ENCODE measurements at places on chromosomes 12 and 14.

- no peak for DNase-seq
Observed at GRCh38 chr14:68328509-68328908, 464.4 kb downstream of the ZFP36L1 start.

DNA sequence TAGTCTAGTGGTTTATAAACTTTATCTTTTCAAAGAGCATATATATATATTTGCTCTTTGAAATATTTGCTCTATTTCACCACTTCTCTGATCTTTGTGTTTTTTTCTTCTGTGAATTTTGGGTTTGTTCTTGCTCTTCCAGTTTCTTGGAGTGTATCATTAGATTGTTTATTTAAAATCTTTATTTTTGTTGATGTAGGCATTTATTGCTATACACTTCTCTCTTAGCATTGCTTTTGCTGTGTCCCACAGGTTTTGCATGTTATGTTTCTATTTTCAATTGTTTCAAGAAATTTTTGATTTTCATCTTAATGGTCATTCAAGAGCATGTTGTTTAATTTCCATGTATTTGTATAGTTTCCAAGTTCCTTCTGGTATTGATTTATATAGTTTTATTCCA, 69.1 kb downstream of the BRMS1L start:
- no peak for DNase-seq

DNA sequence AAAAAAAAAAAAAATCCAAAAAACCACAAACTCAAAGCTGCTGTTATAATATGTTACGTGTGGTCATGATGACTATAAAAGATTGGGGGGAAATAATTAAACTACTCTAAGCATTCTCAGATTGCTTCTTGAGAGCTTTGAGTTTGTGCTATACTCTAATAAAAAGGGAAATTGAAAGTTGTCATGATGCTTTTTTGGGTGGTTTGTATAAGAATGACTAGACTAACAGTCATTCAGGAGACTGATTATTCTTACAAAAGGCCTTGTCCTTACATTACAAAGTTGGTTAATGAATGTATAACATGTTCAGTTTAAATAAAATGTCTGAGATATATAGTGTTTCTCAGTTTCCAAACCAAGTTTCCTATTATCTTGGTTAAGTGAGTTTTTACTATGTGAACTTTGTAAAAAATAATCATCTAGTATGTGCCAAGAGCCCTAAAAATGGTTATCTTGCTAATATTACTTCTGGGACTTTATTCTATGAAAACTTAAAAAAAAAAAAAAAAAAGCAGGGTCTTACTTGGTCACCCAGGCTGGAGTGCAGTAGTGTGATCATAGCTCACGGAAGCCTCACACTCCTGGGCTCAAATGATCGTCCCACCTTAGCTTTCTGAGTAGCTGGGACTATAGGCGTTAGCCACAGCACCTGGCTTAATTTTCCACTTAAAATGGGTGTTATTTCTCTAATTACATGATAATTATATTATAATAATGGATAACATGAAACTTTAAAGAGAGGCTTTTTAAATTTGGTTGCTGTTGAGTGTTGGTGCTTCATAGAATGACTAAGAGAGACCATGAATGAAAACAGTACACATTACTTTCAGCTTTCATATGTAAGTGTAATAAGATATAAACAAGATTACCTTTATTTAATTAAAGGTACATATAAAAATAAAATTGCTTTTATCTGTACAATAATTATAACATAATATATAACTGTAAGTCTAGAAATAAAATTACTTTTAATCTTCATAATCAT, 459.6 kb upstream of the RGS6 start:
- no peak for DNase-seq

GRCh38 chr14:56730538-56731145, 79.6 kb downstream of the OTX2 start:
- no peak for DNase-seq

GRCh38 chr14:102994689-102995088, 62.7 kb downstream of the CDC42BPB start:
- no peak for DNase-seq

DNA sequence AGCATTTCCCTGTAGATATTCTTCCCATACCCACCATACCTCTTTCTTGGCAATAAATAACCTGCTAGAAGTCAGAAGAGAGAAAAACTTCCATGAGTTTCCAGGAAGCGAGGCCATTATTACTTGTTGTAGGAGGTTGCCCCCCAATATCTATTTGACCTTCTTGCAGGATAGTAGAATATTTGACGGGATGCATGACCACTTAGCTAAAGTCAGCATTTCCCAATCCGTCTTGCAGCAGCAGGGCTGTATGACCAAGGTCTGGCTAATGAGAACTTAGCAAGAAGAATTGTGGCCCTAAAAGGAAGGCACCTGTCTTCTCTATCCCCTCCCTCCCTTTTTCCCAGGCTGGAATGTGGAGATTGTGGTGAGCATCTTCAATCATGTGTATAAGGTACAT, 51.5 kb downstream of the NINJ2 start:
- no peak for DNase-seq

- no peak for DNase-seq
Observed at GRCh38 chr12:27498149-27498548, 25.9 kb upstream of the PPFIBP1 start.

DNA sequence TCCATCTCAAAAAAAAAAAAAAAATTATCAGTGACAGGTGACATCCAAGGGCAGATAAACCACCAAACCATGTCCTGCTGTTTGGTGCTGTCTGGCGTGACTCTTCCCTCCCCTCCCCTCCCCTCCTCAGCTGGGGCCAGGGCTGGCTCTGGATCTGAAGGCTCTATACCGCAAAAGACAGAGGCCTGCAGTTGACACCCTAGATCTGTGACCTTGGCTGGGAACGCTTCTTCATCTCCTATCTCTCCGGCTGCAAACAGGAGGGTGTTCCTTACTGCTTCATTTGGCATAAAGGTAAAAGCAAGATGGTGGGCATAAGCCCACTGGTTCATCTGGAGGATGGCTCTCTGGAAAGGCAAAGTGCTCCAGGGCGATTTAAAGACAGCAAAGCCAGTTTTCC, 126.8 kb upstream of the PRMT8 start:
- DNase-seq: no peak

GRCh38 chr12:124595444-124595843, 28.0 kb upstream of the NCOR2 start:
- no peak for DNase-seq

DNA sequence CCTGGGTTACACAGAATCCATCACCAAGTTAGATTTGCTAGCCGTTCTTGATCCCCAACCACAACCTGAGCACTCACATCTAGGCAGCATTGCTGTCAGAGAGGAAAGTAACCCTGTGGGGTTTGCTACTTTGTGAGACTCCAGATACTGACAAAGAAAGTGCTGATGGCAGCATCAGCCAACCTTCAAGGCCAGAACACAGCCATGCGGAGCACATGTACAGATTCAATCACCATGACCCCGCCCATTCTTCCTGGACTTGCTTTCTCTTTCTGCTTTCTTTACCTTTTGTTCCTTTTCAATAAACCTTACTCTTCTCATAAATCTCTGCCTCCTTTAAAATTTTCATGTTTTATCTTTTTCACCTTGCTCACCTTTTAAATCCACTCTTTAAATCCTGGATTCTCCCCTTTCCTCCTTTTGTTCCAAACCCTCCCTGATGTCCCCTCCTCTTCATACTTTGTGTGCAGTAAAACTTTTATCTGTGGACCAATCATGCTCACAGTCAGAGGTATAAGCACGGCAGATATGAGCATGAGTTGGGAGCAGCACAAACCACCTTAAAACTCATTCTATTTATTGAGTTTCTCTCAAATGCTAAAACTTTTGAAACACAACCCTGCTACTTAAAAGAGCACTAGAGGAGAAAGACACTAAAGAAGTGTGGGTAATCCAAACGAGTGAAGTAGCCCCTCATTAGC, 21.9 kb upstream of the CERS5 start:
- peak; percentile 30 for DNase-seq

DNA sequence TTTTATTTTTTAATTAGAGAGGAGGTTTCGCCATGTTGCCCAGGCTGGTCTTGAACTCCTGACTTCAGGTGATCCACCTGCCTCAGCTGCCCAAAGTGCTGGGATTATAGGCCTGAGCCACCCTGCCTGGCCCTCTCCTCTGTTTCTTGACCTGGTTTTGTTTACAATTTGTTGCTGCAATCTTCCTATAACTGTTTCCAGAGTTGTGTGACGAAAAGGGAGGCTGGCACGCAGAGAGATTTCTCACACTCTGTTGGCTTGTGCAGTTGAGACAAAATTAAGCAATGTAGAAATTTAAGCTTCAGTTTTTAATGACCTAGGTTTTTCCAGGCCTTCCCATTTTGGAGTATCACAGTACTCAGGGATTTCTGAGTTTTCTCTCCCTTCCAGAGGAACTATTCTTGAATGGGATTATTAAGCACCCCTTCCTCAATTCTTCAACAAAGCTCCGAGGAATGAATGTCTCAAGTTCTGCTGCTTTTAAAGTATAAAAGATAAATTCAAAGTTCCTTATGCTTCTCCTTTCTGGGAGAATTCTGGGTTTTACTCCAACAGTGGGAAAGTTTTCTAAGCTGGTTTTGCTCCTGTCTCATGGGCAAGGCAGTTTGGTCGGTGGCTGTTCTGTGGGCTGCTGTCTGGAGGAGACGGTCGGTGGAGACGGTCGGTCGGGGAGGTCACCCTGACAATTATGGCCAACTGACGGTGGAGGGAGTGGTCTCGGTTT, 20.4 kb upstream of the FOS start:
- DNase-seq: no peak

- DNase-seq: no peak
Observed at GRCh38 chr14:63045612-63046320, 508 bp upstream of the KCNH5 start.

- DNase-seq: no peak
Observed at GRCh38 chr14:65002586-65003210, 16.0 kb downstream of the FNTB start.

DNA sequence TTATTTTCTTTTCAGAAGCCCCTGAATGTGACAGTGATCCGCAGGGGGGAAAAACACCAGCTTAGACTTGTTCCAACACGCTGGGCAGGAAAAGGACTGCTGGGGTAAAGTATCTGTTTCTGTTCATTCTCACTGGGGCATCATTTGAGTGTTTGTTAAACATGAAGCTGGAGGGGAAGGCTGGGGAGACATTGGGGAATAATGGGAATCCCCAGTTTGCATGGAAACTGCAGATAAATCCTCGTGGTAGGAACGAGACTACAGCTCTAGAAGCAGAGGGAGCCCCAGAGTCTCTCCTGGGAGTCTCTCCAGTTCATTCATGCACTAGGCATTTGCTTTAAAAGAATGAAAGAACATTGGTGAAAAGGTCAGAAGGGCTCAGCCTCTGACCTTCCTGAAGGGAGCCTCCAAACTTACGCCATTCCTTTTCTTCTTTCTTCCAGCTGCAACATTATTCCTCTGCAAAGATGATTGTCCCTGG, 2.5 kb upstream of the CFAP251 start:
- DNase-seq: no peak

- DNase-seq: no peak
Observed at GRCh38 chr12:115114140-115114539, 430.2 kb upstream of the TBX3 start.

DNA sequence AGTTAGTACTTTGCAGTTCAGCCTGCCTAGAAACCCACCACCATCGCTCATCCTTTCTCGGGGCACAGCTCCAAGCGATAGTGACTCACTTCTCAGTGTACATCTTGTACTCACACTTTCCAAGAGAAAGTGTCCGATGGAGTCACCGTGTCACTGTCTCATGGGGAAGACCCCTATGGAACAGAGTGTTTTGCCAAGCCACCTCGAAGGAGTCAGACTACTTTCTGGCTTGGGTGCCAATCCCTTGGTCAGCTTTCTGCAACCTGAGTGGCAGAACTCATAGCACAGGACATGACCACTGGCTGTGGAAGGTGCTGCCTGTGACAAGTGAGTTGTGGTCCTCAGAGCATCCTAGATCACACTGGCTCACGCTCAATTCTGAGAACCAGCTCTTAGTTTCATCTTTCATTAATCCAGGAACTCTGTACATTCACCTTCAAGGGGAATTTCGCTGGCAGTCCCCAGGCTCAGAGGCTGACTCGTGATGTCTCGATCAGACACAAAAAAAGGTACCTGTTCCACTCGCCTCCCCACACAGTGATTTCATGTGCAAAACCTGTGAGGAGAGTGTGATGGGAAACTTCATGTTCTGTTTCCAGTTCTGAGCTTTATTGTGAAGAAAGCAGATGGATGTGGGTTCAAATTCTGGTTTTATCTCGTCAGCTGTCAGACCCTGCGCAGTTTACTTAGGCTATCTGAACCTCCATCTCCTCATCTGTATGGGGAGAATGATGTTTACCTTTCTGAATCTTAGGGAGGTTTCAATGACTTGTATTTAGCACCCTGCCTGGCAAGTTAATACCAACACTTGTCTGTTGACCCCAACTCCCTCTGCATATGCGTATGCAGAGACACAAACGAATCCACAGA, 127.3 kb upstream of the CCND2 start:
- peak; percentile 62 for DNase-seq

GRCh38 chr14:51331486-51332367, 91.7 kb downstream of the TMX1 start:
- no peak for DNase-seq

GRCh38 chr12:1500095-1500801, 94.1 kb downstream of the FBXL14 start:
- DNase-seq: no peak

GRCh38 chr12:96445691-96446583, 43.4 kb upstream of the CFAP54 start:
- DNase-seq: peak; percentile 52

- DNase-seq: peak; percentile 27
Observed at GRCh38 chr12:6613776-6614512, 6.8 kb upstream of the CHD4 start.

GRCh38 chr12:111160350-111161241, 208.3 kb downstream of the PHETA1 start:
- DNase-seq: no peak

- no peak for DNase-seq
Observed at GRCh38 chr14:97379091-97379531, 581.9 kb downstream of the VRK1 start.

- no peak for DNase-seq
Observed at GRCh38 chr14:22813145-22813544, 2.1 kb downstream of the SLC7A7 start.

- DNase-seq: no peak
Observed at GRCh38 chr12:20039562-20039961, 328.8 kb upstream of the PDE3A start.

- DNase-seq: no peak
Observed at GRCh38 chr12:101935890-101936746, 58.7 kb downstream of the DRAM1 start.

- DNase-seq: no peak
Observed at GRCh38 chr12:55607821-55608594, 28.7 kb upstream of the OR10P1 start.
